Right ventricle myocardium superior (tissue), 1 donor: ENCODE measurements at places on chromosomes 1 and 21.

DNA sequence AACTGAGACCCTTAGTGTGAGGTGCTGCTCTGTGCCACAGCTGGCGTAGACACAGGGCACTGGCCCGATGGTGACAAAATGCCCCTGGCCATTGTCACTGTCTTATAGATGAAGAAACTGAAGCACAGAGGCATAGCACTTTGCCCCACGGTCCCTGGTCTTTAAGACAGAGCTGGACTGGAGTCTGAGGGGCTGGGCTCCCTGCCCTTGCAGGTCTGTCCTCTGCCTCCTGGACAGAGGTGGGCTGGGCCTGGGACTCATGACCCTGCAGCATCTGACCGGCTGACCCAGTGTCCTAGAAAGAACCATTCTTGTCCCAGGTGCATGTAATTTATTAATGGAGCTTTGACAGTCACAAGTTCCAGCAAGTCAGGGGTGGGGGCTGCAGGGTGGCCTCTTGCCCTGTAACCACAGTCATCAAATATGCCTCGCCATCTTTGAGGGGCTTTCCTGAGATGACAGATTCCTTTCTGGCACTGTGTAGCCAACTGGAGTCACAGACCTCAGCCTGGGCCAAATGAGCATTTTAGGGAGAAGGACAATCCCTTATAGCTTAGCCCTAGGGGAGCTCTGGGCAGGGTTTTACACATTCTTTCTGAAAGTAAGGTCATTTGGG, 6.1 kb downstream of the SLFNL1 start:
- no peak for DNase-seq

DNA sequence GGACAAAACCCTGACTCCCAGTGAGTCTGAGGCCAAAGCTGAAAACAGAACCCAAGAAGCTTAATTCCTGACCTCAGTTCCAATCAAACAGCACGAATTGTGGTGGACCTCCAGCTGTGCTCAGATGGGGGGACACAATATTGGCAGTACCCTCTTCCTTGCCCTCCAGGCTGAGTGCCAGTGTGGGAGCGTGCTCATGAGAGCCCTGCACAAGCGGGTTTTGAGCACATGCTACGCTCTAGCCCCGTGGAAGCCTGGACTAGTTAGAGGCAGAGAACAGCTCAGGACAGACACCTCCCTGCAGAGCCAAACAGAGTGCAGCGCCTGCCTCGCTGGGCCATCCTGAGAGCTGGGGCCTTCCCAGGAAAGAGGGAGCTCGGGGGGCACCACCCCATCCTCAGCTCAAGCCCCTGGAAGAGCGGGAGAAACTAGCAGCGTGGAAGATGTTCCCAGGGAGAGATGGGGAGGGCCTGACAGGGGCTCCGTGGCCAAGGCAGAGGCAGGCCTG, 2.8 kb upstream of the SLC25A34 start:
- no peak for DNase-seq

DNA sequence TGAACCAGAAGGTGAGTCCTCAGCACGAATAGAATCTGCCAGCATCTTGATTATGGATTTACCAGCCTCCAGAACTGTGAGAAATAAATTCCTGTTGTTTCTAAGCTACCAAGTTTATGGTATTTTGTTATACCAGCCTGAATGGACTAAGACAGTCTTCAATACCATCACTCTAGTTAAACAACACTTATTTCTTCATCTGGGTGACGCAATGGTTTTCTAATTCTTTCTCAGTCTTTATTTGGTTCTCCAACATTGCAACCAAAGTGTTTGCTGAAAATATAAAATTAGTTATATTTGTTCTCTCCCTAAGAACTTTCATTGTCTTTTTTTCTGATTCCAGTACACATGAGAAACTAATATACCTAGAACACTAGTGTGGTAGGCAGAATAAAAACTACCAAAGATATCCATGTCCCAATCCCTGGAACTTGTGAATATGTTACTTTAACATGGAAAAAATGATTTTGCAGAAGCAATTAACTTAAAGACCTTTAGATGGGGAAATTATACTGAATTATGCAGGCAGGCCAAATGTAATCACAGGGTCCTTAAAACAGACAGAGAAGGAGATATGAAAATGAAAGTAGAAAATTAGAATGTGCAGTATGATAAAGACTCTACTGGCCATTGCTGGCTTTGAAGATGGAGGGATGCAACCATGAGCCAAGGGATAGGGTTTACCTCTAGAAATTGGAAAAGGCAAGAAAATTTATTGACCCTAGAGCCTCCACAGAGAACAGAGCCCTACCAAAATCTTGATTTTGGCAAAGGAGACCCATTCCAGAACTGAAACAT, 1115.1 kb downstream of the PLA2G4A start:
- DNase-seq = no peak

- DNase-seq = no peak
These were observed 64.1 kb downstream of the RPAP2 start for GRCh38 chr1:92362970-92363369.

DNA sequence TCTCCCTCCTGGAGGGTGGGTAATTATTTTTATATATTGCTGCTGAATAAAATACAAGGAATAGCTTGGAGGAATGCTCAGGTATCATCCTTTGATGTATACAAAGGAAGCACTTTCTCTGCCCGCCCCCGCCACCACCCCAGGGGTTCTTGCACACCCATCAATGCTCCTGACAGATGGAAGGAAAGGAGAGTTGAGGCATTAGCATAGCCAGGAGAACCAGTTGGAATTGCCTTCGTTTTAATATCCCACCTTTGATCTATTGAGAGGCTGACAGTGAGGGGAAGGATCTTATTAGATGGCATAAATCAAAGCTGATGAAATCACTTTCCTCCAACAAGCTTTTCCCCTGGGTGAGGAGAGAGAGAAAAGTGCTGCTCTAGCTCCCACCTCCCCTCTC, 71.1 kb downstream of the LGR6 start:
- no peak for DNase-seq

DNA sequence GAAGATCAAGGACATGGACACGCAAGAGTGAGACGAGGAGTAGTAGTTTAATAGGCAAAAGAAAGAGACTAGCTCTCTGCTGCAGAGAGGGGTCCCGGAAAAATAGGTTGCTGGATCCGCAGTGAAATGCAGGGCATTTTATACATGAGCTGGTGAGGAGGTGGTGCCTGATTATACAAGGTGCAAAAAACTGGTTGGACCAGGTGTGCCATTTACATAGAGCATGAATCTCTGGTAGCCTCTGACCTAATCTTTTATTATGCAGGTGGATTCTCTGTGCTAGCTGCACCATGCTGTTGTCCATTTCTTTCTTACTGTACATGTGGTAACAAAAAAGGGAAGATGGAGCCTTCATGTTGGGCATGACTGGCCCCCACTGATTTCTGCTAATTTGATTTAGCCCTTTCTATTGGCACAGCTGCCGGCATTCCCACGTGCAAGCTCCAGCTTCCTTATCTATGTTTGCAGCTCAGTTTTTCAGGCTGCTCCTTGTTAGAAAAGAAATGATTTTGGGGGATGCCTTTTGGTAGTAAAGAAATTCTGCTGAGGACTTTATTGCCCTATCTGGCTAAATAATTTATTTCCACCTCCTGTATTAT, 548.1 kb downstream of the BRINP3 start:
- DNase-seq = no peak

- DNase-seq = no peak
These were observed 375.1 kb downstream of the NPHP4 start for GRCh38 chr1:5617179-5617520.
